ENCODE measurements at places on chromosomes 11 and 22.

- H3K27ac ChIP-seq: no peak overlapping the region
- DNase-seq: peak; percentile 61
- peaks cover 16% of the 10 kb centered on the region for H3K36me3 ChIP-seq
Observed at GRCh38 chr11:46489656-46490560, 98.3 kb upstream of the CHRM4 start.

- H3K27ac ChIP-seq: no peak overlapping the region
- no peaks in the 10 kb centered on the region for H3K4me1 ChIP-seq
- no peaks in the 10 kb centered on the region for H3K36me3 ChIP-seq
- no peak overlapping the region for H3K4me3 ChIP-seq
Observed at GRCh38 chr11:120925944-120926343, 98.0 kb upstream of the TBCEL start.

DNA sequence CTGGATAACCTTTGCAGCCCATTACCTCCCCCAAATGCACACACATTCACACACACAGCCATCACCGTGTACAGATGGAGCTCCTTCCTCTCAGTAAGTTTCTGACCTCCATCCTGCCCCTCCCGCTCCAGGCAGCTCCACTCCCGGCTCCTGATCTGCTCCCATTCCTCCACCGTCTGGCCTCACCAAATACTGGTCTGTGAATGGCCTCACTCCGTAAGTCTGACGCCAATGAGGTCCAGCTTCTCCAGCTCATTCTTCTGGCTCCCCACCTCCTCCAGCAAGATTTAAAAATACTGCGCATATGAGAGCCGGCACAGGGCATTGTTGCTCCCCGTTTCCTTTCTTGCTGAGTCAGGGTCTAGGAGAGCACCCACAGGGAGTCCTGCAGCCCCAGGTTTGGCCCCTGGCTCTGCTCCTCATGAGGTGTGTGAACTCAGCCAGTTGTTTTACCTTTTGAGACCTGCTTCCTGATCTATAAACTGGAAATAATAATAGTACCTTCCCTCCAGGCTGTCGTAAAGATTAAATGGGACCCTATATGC, 14.0 kb upstream of the TUB start:
- H3K4me3 ChIP-seq: no peak overlapping the region
- H3K27me3 ChIP-seq: peaks cover 27% of the 10 kb centered on the region
- H3K27ac ChIP-seq: no peak overlapping the region
- DNase-seq: no peak
- H3K4me1 ChIP-seq: no peaks in the 10 kb centered on the region
- no peaks in the 10 kb centered on the region for H3K36me3 ChIP-seq

DNA sequence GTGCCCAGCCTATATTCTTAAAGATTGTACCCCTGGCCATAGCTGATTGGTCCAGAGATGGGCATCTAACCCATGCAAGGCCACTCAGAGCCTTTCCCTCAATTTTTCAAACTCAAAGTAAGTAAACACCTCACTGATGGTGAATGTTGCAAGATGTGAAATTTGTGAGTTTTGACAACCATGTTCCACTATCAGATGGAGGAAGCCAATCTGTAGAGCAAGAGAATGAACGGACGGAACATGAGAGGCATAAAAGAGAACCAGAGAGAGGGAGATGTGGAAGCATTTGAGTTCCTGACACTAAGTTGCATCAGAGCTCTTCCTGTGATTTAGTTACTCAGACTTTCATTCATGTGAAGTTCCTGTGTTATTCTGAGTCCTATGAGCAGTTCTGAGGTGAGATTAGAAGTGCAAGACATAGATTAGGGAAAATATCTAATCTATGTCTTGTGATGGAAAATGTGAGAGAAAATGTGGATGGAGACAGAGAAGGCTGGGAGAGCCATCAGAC, 73.3 kb downstream of the PRSS23 start:
- H3K4me1 ChIP-seq: no peaks in the 10 kb centered on the region
- no peak overlapping the region for H3K27ac ChIP-seq
- H3K4me3 ChIP-seq: no peak overlapping the region
- no peaks in the 10 kb centered on the region for H3K36me3 ChIP-seq
